ENCODE measurements at places on chromosomes 13 and 19. TPM values are rescaled to one million over a fixed set of nuclear protein-coding genes. Genes with fewer than 3 reads are reported as not detected.

DLL3 gene
- 0.13 TPM for total RNA-seq

SLC7A10 gene
- not detected for total RNA-seq

CEACAM3 gene
- total RNA-seq, result not detected

SYNE4 gene
- total RNA-seq, result not detected

PSG11 gene
- 0.11 TPM for total RNA-seq

SMG9 gene
- 16.5 TPM for total RNA-seq

PTGIR gene
- 3.0 TPM for total RNA-seq

ZNF813 gene
- total RNA-seq, result 4.9 TPM

Measured in articular chondrocyte of knee joint (primary cell).